ENCODE measurements at places on chromosomes 1 and 21.

- DNase-seq, result peak; percentile 16
These were observed 29.0 kb downstream of the MRPL39 start for GRCh38 chr21:25578056-25578961.

- DNase-seq, result no peak
These were observed 27.8 kb downstream of the SELL start for GRCh38 chr1:169683661-169684060.

GRCh38 chr1:213292614-213293013 lies 241.6 kb downstream of the RPS6KC1 start:
- peak; percentile 50 for DNase-seq

DNA sequence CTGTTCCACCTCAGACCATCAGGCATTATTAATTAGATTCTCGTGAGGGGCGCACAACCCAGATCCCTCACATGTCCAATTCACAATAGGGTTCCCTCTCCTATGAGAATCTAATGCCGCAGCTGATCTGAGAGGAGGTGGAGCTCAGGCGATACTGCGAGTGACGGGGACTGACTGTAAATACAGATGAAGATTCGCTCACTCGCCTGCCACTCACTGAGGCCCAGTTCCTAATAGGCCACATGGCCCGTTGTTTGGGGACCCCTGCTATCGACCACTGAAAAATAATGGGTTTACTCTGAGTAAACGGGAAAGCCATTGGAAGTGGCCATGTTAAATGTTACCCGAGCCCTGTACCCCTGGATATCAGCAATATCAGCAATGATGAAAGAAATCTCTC lies 65.9 kb downstream of the GRIK1 start:
- no peak for DNase-seq

- DNase-seq, result peak; percentile 25
These were observed 38.4 kb upstream of the FOXO6 start for GRCh38 chr1:41322835-41323234.

DNA sequence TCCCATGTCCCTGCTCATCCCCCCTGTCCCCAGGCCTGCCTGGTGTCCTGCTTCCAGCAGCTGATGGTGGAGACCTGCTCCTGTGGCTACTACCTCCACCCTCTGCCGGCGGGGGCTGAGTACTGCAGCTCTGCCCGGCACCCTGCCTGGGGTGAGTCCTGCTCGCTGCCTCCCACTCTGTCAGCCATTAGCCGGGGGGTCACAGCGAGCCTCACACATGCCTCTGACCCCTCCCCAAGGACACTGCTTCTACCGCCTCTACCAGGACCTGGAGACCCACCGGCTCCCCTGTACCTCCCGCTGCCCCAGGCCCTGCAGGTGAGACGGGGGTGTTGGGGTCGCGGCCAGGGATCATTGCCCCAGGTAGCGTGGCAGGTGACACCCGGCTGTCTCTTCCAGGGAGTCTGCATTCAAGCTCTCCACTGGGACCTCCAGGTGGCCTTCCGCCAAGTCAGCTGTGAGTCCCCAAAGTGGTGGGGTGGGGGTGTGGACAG lies 10.0 kb downstream of the SCNN1D start:
- peak; percentile 60 for DNase-seq

- DNase-seq, result peak; percentile 70
These were observed 5.1 kb downstream of the PMF1 start for GRCh38 chr1:156217871-156218270.

DNA sequence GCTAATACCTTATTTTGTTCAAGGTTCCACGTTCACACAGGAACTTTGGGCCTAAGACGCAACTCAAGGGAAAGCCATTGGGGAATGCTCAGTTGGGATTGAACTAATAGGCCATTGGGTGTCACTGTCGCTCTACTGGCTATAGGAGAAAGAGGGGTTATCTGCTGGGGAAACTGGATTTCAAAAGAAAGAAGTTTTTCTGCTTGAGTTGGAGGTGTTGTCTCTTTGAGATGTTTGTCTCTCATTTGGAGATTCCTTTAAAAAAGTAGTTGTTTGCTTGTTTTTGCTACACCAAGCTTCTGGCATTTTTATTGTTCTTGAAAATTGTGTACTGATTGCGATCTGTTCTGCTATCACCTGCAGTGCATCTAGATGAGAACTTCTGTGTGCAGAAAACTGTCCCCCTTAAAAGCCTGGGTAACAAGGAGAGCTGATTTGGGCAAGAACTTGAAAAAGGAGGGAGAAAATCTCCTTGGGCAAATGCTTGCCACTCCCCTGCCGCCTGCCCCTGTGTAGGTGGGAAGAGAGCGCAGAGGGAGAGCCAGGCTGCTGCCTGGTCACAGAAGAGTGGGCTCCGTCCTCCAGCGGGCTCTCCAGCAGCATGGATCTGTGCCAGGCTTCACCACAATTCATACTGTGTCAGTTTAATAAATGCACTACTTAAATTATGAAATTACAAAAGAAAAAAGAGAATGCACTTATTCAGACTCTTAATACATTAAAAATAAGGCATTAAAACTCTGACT lies 39.9 kb downstream of the PEX14 start:
- DNase-seq, result peak; percentile 60

DNA sequence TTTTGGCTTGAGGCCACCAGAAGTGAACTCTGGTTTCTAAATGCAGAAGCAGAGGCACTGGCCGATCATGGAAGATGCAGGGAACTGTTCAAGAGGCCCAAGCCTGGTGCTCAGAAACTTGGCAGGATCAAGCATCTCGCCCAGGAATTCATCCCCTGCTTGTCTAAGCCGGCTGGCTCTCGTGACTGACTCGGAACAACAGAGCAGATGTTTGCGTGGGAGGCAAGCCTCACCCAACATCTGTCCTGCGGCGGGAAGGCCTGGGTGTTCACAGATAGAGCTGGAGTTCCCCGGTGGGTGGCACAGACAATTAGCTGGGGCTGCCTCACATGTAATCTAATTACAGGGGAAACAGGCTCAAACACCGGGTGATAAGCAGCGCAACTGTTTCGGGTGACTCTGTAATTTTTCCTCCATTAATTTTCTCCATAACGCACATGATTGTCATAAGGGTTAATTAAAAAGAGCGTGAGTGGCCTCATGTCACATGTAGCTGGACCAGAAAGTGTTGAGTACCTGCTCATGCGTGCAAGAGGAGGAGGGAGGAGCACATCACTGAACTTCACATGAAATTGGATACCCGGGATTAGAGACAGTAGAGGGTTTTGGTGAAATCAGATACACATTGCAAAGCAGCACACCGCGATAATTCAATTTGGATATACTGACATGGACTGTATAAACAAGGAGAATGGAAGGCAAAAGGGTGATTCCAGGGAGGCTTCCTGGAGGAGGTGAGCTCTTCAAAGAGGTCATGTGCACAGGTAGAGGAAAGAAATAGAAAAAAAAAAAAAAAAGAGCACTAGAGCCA lies 180.0 kb downstream of the ETS2 start:
- DNase-seq, result peak; percentile 73

- no peak for DNase-seq
These were observed 218.1 kb downstream of the USH2A start for GRCh38 chr1:216205176-216205575.

- no peak for DNase-seq
These were observed 105.4 kb upstream of the GORAB start for GRCh38 chr1:170426596-170426995.

GRCh38 chr21:28928578-28929420 lies 63.9 kb downstream of the LTN1 start:
- DNase-seq, result no peak

- DNase-seq, result no peak
These were observed 69.0 kb downstream of the ATP1B1 start for GRCh38 chr1:169175461-169175860.

- no peak for DNase-seq
These were observed 1.8 kb upstream of the LIN9 start for GRCh38 chr1:226310637-226311195.

DNA sequence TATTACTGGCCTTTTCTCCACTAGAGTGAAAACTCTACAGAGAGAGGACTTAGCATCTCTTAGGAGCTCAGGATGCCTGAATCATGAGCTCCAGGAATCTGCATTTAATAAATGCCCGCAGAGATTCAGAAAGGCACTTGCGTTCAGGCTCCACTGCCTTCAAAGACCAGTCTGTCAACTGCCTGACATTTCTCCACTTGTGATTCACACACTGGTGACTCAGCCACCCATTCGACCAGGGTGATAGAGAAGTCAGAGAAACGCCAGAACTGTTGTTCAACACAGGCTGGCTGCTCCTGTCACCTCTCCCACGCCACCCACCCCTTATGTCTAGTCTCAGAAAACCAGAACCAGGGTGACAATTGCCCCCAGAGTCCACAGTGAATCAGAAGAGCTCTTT lies 26.9 kb upstream of the LBR start:
- DNase-seq, result peak; percentile 98

- DNase-seq, result no peak
These were observed 3.0 kb upstream of the AIM2 start for GRCh38 chr1:159079525-159079924.

- no peak for DNase-seq
These were observed 4.0 kb upstream of the HLX start for GRCh38 chr1:220875260-220875659.

Measured in inflammatory macrophage treated with lipopolysaccharide for 4 hours (primary cell).